HFFc6 (cell line): ENCODE measurements at places on chromosomes 1 and 21.

DNA sequence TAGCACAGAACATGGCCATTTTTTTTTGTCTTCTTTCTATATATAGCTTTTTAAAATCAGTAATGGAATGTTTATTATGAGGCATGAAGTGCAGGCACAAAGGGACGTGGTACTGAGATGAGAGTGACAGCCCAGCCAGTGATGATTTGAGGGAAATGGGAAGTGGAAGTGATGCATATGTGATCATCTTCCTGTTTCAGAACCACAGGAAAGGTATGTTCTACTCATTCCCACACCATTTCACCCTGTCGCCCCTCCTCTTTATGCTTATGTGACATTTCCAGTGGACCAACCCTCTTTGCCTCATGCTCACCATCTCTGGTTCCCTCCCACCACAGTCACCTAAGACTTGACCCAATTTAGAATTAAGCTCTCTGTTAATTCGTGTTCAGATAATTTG, 24.3 kb downstream of the PTGS2 start:
- no peak for DNase-seq

GRCh38 chr1:172335377-172335776, 85.1 kb upstream of the C1orf105 start:
- DNase-seq: no peak

DNA sequence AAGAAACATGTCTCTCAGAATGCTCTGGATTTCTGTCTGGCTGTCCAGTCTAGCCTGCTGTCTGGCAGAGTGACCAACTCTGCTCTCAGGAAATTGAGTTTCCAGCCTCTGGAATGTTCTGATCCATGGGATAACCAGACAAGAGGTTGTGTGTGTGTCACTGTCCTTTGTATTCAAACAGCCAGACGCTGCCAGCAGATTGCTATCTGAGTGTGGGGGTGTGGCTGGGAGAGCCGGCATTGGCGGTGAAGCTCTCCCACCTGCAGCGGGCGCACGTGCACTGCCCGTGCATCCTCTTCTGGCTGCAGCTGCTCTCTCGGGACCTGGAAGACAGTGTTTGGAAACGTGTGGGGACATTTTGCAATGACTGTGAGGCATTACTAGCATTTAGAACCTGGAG, 26.1 kb downstream of the PKP1 start:
- peak; percentile 72 for DNase-seq

- no peak for DNase-seq
Measured at GRCh38 chr21:14241297-14241696, 25.3 kb downstream of the RBM11 start.

DNA sequence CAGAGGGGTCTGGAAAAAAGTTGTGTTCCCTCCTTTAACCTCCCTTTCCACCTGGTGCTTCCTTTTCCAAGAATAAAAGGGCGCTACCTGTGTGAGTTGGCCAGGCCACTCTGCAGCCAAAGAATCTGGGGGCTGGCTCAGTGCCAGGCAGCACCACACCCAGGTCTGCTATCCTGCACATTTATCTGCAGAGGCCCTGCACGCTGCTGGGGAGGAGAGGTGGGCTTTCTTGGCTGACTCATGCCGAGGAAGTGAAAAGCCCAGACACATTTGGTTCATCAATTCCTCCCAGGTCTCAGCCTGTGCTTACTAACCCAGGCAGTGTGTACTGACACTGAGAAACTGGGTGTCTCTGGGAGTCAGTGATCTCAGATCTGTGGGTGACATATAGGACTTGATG, 79.8 kb upstream of the F3 start:
- peak; percentile 17 for DNase-seq

DNA sequence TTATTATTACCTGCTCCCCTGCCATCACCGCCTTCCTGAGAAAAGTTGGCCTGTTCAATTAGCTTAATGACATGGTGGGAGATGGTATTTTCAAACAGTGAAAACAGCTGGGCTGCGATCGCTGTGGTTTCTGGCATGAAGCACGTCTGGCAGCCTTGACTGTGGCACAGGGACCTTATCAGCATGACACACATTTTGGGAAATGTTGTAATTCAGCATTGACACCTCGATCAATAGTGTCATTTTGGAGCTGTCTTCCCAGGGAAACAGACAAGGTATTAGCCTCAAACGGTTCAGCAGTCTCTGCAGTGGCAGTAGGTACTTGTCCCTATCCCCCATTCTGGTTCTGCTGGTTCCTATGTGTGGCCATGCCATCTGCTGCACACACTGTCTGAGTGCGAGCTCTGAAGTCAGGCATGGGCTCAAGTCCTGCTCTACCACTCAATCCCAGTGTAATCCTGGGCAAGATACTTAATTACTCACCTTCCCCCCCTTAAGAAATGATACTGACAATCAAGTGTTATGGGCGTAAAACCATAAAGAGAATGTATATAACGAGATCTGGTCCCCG, 154.5 kb upstream of the KCND3 start:
- DNase-seq: no peak

- no peak for DNase-seq
Measured at GRCh38 chr1:245666412-245666811, 511.6 kb downstream of the KIF26B start.

- DNase-seq: no peak
Measured at GRCh38 chr1:26005434-26006105, 7.7 kb upstream of the PAFAH2 start.

DNA sequence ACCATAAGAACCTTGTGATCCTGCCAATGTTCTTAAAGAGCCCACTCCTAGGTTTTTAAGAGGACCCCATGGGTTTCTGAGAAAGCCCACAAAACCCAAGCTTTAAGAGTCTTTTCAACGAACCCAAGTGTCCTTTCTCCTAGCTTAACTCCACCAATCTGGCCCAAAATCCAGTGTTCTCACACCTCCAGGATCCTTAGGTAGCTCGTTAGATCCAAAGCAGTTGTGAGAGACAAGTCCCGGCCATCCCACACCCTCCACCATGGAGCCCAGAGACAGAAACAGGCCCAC, 1.7 kb downstream of the DENND4B start:
- DNase-seq: no peak

- no peak for DNase-seq
Measured at GRCh38 chr21:46570631-46571030, 34.3 kb downstream of the S100B start.

DNA sequence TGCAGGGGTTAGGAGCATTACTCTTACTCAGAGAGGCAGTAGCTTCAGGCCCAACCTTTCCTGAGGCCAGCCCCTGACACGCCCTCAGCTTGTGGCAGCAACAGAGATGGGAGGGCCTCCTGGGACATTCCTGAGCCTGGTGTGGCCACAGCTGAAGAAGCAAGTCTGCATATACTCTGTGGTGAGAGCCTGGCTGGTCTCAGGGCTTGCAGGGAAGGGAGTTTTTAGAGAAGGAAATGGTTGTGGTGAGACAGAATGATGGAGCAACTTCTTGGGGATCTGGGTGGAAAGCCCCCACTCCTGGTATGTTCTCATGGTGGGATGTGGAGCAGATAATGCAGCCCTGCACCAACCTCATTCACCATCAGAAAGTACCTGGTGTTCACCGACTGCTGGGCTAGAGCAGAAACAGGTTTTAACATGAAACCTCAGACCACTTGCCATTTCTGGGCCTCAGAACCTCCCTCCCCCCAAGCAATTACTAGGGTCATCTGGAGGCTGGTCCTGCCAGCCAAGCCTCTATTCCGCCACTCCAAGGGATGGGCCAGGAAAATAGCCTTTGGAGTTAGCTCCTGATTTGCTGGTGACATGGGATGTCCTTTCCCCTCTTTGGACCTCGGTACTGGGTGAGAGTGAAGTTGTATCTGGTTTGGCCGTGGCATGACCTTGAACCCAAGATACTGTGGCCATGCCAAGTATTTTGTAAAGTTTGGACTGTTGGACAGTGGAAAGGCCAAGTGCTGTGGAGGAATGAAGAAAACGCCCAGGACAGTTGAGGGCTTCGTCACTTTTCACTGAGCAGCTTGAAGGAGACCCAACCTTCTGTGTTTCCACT, 28.1 kb upstream of the RNF19B start:
- peak; percentile 94 for DNase-seq

DNA sequence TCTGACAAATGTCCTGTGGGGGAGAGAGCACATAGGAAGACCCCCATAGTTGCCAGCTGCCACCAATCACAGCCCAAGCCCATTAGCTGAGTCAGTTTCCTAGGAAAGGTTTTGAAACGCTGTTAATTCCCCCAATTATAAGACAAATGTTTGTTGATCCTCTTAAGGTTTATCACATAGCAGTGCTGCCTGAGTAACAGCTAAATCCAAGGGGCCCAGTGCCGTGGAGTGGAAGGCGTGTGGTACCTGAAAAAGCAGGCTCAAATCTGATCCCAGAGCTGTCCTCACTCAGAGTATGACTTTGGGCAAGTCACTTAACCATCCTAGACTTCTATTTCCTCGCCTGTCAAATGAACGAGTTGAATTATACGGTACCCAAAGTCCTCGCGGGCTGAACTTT, 69.5 kb downstream of the GRIK3 start:
- DNase-seq: no peak

GRCh38 chr1:2113620-2114135, 63.5 kb downstream of the PRKCZ start:
- no peak for DNase-seq

DNA sequence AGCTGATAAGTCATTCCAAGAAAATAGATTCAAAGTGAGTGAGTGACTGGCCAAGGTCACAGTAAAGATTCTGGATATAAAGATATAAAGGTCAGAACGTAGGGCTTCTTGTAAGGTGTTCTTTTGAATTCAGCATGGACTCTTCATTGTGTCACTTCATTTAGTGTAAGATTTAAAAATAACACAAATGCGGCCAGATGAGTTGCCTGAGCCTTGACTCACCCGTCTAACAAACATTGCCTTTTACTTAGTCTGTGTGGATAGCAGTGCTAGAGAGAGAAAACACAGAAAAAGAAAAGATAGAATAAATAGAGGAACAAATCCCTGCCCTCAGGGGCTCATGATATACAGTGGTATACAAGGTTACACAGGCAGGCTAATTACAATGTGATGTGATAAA, 223.4 kb downstream of the PLPP3 start:
- DNase-seq: no peak

DNA sequence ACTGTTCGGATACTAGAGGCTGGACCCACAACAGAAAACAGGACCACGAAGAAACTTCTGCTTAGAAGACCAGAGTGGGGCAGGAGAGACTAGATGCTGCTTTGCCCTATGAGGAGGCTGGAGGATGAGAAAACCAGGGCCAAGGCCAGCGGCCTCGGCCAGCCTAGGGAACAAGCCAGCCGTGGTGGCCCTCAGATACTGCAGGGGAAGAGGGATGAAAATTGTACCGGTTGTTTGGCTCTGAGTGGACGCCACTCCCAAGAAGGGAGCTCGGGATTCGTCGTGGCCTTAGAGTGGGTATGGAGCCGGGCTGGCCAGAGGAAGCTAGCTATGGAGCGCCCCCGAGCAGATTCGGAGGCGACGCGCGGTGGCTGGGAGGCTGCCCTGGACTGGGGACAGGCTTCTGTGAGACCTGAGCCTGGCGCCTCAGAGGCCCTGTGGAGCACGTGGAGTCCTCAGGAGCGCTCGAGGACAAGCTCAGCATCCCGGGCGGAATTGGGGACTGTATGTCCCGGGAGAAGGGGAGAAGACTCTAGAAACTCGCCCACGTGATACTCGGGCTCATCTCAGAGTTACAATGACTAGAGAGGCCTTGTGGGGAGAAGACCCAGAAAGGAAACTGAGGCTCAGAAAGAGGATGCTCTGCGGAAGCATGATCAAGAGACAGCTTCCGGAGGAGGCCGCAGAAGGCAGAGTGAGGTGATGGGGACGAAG, 2.8 kb downstream of the PRRX1 start:
- no peak for DNase-seq

GRCh38 chr1:245248231-245248731, 93.5 kb downstream of the KIF26B start:
- DNase-seq: no peak

DNA sequence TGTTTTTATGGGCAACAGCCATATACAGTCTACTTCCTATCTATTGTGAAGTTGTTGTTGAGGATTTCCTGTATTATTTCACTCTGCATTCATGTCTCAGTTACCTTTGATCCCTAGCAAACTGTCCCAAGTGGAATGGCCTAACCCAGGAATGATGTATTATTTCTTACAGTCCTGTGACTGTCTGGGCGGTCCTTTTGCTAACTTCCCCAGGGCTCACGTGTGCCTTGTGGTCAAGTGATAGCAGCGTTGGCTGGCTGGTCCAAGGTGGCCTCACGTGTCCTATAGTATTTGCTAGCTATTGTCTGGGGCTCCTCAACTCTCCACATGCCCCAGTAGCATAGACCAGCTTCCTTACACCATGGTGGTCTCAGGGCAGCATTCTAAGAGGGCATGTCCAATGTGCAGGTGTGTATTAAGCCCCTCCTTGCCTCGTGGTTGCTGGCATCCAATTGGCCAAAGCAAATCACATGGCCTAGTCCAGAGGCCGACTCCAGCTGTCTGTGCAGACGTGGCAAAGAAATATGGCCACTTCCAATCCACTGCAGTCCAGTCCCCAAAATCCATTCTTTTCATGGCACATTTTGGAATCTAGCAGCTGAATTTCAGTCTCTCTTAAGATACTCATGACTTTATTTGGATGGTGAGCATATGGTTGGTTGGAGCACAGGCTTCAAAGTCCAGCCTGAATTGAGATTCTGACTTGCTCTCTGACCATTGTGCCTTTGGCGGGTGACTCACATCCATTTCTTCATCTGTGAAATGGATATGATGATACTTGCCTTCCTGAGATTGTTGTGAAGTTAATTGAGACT, 94.1 kb downstream of the GALNT2 start:
- DNase-seq: no peak

- DNase-seq: no peak
Measured at GRCh38 chr1:62286786-62287224, 32.4 kb downstream of the KANK4 start.

GRCh38 chr1:230773396-230774033, 26.3 kb downstream of the CAPN9 start:
- DNase-seq: no peak

- no peak for DNase-seq
Measured at GRCh38 chr21:26405071-26405470, 168.0 kb downstream of the CYYR1 start.

- no peak for DNase-seq
Measured at GRCh38 chr1:204313675-204314074, 46.1 kb downstream of the PLEKHA6 start.

DNA sequence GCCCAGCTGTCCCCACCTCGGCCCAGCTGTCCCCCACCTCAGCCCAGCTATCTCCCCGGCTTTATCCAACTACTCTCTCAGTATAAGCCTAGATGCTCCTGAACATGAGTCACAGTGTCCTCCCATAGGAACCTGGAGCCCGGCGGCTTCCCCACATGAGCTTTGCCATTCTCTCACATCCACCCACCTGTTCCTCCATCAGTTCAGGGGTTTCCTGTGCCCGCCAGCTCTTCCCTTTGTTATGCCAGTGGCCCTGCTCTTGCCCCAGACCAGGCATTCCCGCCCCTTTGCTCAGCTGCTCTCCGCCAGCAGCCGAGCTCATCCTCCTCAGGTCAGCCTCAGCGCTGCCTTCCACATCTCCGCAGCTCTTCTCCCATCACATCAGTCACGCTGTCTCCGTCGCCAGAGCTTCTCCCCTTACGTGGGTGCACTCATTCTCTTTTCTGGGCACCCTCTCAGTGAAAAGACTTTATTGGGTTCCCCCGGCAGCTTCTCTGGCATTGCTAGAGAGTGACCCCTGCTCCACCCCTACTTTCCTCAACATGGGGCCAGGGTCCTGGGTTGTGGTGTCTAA, 89.5 kb upstream of the CSF3R start:
- no peak for DNase-seq

- no peak for DNase-seq
Measured at GRCh38 chr1:244409701-244410100, 42.0 kb downstream of the ADSS2 start.

GRCh38 chr1:204250428-204251030, 36.7 kb upstream of the GOLT1A start:
- DNase-seq: no peak
